ENCODE measurements at places on chromosomes 4 and X.

DNA sequence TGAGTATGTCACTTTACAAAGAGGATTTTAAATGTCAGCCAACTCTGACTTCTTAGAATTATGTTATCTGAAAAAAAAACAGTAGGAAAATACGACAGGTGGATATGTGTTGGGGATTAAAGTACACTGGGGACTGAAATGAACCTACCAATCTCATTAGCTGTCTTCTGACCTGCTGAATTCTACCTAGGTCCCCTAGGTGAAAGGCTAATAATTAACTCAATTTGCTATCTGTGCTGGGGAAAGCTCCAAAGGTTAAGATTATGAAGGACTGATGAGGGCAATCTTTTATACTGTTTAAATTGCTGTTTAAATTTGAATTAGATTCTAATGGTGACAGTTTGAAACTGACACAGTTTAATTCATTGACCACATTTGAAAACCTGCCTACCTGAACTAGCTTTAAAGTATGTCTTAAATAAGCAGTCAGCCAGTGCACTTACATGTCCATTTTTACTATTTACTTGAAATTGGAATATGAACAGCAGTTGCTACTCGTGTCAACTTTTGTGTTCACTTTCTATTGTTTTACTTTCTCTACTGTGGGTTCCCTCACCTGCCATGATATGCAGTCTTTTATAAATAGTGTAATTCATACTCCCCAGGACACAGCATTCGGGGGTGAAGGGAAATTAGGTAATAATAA lies 977.3 kb downstream of the C4orf33 start:
- H3K4me1 ChIP-seq = peaks cover 8% of the 10 kb centered on the region
- no peak for DNase-seq
- H3K4me3 ChIP-seq = no peak overlapping the region
- no peaks in the 10 kb centered on the region for H3K36me3 ChIP-seq

DNA sequence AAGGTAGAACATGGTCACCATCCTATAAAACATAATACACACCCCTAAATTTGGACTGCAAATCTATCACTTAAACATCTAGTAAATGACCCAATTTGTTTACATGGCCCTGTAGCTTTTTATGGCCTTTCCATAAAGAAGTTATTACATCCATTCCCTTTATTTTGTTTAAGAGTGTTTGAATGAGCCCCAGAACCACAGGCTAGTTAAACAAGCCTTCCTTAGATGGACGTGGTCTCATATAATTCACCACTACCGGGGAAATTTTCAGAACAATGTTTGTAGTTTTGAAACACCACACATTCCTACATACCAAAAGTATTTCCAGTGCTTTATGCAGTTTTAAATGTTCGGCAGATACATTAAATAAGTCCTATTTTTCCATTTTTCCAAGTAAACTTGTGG lies 12.3 kb downstream of the PDGFC start:
- H3K27me3 ChIP-seq = no peaks in the 10 kb centered on the region
- H3K4me1 ChIP-seq = no peaks in the 10 kb centered on the region
- no peak overlapping the region for H3K27ac ChIP-seq

GRCh38 chr4:150855981-150856510 lies 159.0 kb downstream of the LRBA start:
- no peaks in the 10 kb centered on the region for H3K4me1 ChIP-seq
- no peak overlapping the region for H3K27ac ChIP-seq

GRCh38 chr4:179352221-179352620 lies 1910.0 kb upstream of the AGA start:
- H3K4me3 ChIP-seq = no peak overlapping the region
- no peak for DNase-seq
- no peaks in the 10 kb centered on the region for H3K36me3 ChIP-seq
- H3K27ac ChIP-seq = no peak overlapping the region
- no peaks in the 10 kb centered on the region for H3K4me1 ChIP-seq

GRCh38 chr4:178385481-178385880 lies 943.2 kb upstream of the AGA start:
- no peaks in the 10 kb centered on the region for H3K4me1 ChIP-seq
- H3K36me3 ChIP-seq = no peaks in the 10 kb centered on the region
- no peaks in the 10 kb centered on the region for H3K27me3 ChIP-seq
- H3K27ac ChIP-seq = no peak overlapping the region
- no peak for DNase-seq

DNA sequence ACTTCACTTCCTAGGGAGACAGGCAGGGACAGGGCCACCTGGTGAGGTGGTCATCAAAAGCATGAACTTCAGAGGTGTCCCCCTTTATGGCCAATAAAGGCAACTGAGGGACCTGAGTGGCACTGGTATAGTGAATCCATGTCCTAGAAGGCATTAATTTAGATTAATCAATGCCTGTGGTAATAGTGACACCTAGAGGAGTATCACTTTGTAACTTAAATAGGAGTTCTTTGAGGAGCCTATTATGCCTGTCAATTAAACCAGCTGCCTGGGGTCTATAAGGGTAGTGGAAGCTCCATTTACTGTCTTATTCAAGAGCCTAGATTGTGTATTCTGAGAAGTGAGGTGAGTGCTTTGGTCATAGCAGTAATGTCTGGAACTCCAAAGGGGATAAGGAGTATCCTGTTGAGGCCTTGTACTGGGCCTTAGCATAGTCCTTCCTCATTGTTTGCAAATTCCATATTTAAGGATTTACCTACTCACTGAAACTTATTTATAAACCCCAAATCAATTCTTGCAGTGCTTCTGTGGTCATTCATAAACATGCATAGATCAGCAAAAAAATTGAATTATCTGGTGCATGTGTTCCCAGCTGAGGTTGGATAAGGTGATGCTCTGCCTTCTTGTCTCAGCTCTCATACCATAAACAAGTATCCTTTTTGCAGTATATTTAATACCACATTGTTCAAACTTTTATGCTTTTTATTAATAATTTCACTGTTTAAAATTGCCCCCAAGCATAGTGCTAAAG lies 213.8 kb upstream of the RADX start:
- H3K4me3 ChIP-seq = no peak overlapping the region
- H3K36me3 ChIP-seq = no peaks in the 10 kb centered on the region
- DNase-seq = no peak
- no peak overlapping the region for H3K27ac ChIP-seq

DNA sequence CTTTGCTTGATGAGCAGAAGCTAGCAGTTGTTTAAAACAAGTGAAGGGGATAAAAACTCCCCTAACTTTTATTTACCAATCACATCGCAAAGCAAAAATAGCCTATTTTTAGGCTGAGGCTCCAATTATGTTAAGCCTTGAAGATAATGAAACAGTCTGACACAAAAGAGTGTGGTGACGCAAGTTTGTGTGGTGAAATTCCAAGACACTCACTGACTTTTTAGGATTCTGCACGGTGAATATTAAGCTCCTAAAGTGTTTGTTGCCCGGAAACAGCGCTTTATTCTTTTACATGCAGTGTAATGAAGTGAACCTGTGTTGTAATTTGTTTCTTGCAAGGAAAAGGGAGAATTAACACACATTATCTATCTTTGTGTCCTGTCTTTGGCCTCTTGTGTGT lies 74.8 kb downstream of the POLA1 start:
- no peak overlapping the region for H3K4me3 ChIP-seq
- peaks cover 76% of the 10 kb centered on the region for H3K36me3 ChIP-seq
- H3K27me3 ChIP-seq = no peaks in the 10 kb centered on the region
- DNase-seq = no peak
- H3K27ac ChIP-seq = no peak overlapping the region

- no peaks in the 10 kb centered on the region for H3K36me3 ChIP-seq
- no peaks in the 10 kb centered on the region for H3K27me3 ChIP-seq
- H3K27ac ChIP-seq = no peak overlapping the region
Measured at GRCh38 chr4:76365636-76366035, 55.3 kb downstream of the CCDC158 start.

DNA sequence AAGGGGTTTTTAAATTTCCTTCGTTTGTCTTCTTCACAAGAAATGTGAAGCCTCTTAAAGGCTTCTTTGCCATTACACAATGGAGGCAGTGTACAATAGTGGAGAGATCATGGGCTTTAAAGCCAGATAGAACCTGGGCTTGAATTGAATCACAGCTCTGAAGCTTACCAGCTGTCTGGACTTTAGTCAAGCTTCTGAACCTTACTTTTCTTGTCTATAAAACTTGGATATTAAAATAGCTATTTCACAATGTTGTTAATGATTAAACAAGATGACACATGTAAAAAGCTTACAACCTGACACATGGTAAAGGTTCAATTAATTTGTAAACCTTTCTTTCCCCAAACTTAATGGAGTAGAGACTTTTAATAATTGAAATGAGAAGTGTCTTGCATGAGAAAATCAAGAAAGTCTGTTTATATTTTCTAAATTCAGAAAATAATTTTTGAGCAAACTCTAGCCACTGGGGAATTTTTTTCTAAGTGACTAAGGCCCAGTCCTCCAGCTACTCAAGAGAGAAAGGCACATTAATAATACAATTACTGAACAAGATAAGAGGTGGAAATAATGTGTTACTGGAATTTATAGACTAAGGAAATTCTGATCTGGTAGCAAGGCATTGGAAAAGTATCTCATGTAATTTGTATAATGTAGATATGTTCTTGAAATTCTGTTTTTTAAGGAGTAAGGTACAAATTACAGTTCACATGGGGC lies 21.7 kb upstream of the TBC1D8B start:
- H3K27me3 ChIP-seq = no peaks in the 10 kb centered on the region
- no peaks in the 10 kb centered on the region for H3K36me3 ChIP-seq
- no peak overlapping the region for H3K27ac ChIP-seq
- H3K4me1 ChIP-seq = no peaks in the 10 kb centered on the region

- H3K36me3 ChIP-seq = no peaks in the 10 kb centered on the region
- H3K4me3 ChIP-seq = no peak overlapping the region
- H3K4me1 ChIP-seq = no peaks in the 10 kb centered on the region
- no peaks in the 10 kb centered on the region for H3K27me3 ChIP-seq
Measured at GRCh38 chr4:101290654-101291053, 56.7 kb downstream of the PPP3CA start.

- peaks cover 77% of the 10 kb centered on the region for H3K4me1 ChIP-seq
- H3K27ac ChIP-seq = peak within 1 kb of the TSS; percentile 99
- H3K4me3 ChIP-seq = peak within 1 kb of the TSS; percentile 65
Measured at GRCh38 chrX:129779747-129780146, at the start of gene SASH3. Gene SASH3, plus strand, starts transcription at chrX:129779949. Its CDS starts 149 bp downstream, at chrX:129780098.

DNA sequence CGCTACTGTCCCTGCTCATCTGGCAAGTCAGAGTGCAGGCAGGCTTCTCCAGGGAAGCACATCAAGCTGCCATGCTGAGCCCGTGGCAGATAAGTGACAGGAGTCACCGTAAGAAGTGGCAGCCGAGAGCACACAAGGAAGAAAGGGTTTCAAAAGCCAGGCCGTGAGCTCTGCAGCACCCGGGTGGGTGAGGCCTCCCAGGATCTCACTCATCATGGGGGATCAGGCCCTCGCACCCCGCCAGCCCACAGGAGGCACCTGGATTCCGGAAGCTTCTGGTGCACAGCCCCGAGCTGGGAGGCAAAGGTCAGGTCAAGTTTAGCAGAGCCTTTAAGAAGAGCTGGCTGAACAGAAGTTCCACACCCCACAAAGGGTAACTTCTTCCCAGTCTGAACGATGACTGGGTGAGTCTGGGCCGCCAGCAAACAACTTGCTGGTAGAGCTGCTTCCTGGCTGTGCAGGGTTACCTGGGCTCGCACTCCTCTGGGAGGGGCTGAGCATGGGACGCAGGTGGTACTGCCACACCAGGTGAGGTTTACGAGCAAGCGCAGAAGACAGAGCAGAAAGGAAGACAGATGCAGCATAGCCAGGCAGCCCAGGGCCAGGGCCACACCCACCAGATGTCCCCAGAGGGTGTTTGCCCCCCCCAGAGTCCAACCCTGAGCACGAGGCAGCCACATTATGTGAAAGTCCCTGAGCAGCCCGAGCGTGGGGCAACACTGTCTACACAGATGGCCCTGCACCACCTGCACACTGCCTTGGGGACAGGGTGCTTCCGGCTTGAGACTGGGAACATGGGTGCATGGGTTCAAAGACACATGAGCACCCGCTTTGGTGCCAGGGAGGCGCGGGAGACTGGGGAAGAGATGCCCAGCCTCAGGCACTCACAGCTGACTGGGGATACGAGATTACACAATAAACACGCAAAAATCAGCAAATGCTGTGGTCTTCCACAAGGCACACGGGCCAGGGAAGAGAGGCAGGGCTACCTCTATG lies 7.7 kb downstream of the CCNQ start:
- no peaks in the 10 kb centered on the region for H3K27me3 ChIP-seq
- H3K4me1 ChIP-seq = no peaks in the 10 kb centered on the region
- no peak for DNase-seq
- H3K4me3 ChIP-seq = no peak overlapping the region
- H3K36me3 ChIP-seq = peaks cover 73% of the 10 kb centered on the region

GRCh38 chr4:98565681-98566301 lies 92.6 kb downstream of the TSPAN5 start:
- H3K27me3 ChIP-seq = no peaks in the 10 kb centered on the region
- no peak overlapping the region for H3K4me3 ChIP-seq
- no peaks in the 10 kb centered on the region for H3K36me3 ChIP-seq

DNA sequence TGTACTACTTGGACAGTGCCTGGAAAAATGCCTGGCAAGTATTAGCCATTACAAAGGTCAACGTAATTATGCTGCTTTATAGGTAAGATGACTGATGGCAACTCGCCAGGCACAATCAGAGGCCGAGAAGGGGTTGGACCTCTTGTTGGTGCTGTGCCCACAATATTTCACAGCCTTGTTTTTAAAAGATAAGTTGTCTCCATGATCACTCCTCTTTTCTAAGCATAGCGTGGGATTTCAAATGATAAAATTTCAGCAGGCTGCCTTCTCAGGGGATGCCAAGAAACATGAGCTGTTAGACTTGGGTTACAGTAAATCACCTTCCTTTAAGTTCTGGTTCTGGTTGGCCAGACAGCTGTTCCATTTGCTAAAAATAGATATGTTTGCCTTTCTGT lies 26.9 kb downstream of the HOPX start:
- H3K4me3 ChIP-seq = no peak overlapping the region
- H3K27ac ChIP-seq = no peak overlapping the region

DNA sequence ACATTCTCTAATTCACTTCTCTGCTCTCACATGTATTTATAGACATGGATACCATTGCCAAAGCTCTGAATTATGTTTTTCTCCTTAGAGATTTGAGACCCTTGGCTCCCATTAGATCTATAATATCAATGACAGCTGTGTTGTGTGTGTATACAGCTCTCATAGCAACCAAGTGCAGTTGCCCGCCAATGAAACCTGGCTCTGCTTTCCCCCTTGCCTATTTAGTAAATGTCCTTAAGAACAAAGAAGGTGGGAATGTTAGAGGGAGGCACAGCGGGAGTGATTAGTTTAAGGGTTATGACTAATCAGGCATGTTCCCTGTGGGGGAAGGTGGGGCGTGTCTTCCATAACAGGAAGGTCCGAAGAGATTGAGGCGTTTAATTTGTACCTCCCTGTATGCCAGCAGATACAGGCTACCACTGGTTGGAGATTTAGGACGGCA lies 100.5 kb upstream of the TBC1D9 start:
- no peak overlapping the region for H3K27ac ChIP-seq
- H3K27me3 ChIP-seq = peaks cover 4% of the 10 kb centered on the region
- H3K36me3 ChIP-seq = no peaks in the 10 kb centered on the region
- H3K4me3 ChIP-seq = no peak overlapping the region

DNA sequence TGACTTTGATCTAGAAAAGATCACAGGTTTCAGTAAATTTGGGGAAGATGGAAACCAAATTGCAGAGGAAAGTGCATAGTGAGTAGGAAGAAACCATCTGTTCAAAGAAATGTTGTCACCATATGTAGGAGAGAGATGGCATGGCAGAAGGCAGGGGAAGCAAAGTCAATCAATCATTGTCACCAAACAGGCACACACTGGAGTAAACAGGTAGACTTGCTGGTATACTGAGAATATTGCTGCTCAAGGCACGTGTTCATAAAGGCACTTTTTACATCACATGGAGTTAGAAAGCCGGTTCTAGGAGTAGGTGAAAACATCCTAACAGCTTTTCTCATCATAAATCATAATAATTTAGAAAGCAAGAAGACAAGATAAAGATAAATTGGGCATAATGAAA lies 550.5 kb upstream of the FAT1 start:
- DNase-seq = no peak
- no peaks in the 10 kb centered on the region for H3K4me1 ChIP-seq
- no peaks in the 10 kb centered on the region for H3K36me3 ChIP-seq
- H3K27me3 ChIP-seq = no peaks in the 10 kb centered on the region

All from DND-41 (cell line).